ENCODE measurements at places on chromosomes 6 and 20.
A peak's percentile ranks its signal among the peaks of the same experiment; 100 is the strongest.

DNA sequence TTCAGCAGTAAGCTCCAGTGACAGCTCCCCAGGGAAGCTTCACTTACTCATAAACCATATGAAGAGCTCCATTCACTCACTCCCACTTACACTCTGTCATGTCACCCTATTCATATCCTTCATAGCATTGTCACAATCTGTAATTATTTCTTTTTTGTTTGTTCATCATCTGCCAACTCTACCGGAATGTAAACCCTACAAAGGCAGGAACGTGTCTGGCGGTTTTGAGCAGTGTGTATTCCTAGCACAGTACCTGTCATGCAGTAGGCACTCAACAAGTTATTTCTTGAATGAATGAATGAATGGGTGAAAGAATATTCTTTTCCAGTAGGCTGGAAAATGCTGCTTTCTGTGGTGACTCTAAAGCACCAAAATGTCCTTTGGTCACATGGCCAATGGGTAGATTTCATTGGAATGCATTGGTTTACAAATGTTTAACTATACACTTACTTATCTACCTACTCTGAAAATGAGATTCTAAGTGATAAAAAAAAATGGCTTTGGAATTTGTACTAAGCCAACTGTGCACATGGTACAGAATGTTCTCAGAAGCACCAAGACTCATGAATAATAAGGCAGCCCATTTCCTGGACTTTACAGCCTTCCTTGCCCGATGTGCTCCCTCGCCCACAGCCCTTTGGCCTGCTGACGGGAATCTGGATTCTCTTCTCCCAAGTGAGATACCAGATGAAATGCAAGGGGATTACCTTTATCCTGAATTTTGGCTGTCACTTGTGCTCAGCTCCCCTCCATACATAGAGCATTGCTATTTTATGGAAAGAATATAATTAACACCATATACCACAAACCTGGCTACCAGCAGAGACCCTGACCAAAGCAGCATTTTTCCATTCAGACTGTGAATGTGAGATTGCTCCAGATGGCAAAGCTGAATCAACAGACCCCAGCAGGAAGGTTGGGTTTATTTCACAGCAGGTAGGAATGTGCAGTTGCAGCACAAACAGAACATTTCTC, 273.3 kb downstream of the ALDH8A1 start:
- no peak for DNase-seq

GRCh38 chr6:122109075-122109474, 290.4 kb upstream of the HSF2 start:
- DNase-seq: no peak

- peak; percentile 77 for DNase-seq
These were observed 713.4 kb downstream of the CD109 start for GRCh38 chr6:74409447-74409846.

DNA sequence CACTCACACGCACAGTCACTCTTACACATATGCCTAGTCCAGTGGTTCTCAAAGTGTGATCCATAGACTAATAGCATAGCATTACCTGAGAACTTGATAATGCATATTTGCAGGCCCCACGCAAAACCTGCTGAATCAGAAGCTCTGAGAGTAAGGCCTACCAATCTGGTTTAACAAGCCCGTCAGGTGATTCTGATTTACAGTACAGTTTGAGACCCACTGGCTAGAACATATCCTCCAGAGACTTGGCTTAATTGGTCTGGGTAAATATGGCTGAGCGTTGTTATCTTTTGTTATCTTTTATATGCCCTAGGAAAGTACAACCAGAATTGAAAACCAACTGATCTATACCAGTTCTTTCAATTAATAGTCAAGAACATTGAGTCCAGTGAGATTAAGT, 9.6 kb downstream of the TSPYL4 start:
- DNase-seq: no peak

DNA sequence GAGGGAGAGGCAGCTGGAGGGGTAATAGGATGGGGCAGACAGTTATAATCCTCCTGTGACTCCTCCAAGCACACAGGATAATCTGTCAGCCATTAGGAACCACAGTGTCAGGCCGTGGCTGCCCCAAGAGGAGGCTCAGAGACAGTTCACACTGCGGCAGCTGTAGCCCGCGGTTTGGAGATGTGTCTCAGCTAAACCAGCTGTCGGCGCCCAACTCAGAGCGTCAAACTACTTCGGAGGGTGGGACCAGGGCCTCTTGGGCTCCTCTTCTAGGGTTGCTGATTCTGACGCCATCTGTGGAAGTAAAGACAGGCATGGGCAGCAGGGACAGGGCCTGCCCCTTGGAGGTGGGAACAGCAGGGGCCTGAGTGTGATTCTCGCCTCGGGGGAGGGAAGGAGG, 309.8 kb downstream of the CDC5L start:
- DNase-seq: no peak

DNA sequence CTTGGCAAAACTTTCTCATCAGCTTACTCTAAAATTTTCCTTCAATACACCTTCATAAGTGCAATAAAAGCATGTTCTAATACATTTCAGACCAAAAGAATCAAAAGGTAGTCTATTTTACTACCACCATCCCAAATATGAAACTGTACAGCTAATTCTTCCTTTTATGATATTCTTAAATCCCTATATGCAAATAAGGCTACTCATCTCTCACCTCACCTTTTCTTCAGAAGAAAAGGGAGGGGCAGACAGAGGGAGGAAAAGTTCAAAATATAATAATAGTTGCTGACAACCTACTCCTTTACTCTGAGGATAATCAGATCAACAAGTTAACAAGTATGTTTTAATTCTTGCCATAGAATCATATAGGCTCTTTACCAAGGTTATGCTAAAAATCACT, 7.4 kb downstream of the C6orf120 start:
- no peak for DNase-seq

- no peak for DNase-seq
These were observed 61.2 kb downstream of the ZFP64 start for GRCh38 chr20:52130406-52130805.

DNA sequence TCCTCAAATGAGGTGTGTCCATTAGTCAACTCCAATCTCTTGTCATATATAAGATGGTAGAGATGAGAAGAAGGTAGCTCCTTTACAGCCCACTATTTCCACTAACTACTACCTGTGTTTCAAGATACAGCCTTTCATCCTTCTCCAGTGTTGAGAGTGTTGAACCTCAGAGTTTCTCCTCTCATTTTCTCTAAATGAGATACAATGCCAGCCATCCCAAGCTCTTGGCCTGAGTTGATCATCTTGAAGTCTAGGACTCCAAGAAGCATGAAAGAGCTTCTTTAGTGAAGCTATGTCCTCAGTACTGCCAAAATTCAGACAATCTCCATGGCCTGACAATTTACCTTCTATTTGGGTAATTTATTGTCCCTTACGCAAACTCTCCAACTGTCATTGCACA, 548 bp upstream of the HLA-DRA start:
- no peak for DNase-seq

DNA sequence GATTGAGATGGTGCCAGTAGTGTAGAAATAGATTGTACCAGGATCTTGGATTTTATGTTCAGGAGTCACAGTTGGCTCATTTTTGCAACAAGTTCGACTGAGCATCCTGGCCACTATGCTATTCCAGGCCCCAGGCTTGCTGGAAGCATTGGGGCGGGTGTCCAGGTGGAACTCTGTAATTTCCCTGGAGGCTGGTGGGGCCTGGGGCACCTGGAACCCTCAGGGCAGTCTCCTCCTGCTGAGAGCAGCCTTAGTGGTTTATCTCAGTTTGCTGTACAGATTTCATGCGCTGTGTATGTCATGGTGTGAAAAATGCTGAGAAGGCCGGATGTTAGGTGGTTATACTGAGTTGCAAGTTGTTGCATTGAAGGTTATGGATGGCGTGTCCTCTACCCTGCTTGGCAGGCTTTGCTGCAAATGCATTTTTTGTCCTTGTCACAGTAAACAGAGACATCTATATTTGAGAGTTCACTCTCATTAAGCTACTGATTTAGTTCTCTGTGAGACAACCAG, 135.1 kb upstream of the MYLIP start:
- no peak for DNase-seq

GRCh38 chr6:98894810-98895209, 52.9 kb downstream of the FBXL4 start:
- no peak for DNase-seq

- no peak for DNase-seq
These were observed 114.3 kb downstream of the COL19A1 start for GRCh38 chr6:69980624-69981023.

DNA sequence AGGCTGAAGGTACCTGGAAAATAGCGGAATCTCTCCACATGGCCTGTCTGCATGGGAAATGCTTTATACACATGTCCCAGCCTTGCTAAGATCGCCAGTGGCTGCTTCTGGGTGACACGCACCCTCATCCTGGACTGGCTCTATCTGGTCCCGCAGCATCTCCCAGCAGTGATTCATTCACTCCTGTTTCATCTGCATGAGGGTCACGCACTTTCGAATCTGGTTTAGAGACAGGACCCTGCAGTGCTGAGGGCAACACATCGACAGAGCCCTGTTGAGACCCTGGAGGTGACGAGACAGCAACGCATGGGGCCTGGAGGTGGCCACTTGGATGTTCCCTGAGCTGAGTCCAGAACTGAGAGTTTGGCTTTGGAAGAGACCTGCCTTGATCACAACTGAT, 136.5 kb downstream of the SMOC2 start:
- no peak for DNase-seq

GRCh38 chr20:18822832-18823231, 9.2 kb downstream of the SCP2D1 start:
- no peak for DNase-seq

GRCh38 chr20:51067792-51068191, 44.9 kb upstream of the KCNG1 start:
- DNase-seq: no peak

DNA sequence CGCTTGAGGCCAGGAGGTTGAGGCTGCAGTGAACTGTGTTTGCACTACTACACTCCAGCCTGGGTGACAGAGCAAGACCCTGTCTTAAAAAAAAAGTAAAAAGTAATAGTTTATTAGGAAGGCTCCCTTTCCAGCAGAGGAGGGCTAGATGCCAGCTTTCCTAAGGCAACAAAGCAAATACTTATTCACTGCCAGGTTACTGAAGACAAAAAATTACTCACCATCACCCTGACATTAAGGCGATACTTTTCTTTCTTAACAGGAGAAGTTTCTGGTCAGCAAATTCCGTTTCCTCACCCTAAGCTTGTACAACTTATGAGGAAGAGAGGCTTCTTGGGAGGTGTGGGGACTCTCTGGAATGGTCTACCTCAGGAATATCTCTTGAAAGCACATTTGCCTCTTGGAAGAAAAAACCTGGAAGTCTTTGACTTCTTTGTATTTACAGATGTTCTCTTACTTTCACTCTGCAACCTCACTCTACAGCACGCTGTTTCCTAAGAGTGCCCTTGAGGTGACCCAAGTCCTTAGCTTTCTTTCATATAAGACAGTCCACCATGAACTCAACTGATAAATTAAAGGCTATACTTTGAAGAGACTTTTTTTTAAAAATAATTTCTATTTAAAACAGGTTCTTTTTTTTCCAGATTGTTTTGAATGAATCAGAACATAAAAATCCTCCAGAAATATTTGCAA, 52.9 kb upstream of the TRAF3IP2 start:
- DNase-seq: no peak

All from spinal cord (tissue), 10 donors.